CD4-positive, alpha-beta T cell treated with Interleukin-6 for 4 hours (primary cell): ENCODE measurements at places on chromosomes 4 and X.

- DNase-seq: peak; percentile 59
Observed at GRCh38 chrX:153400146-153401132, 711 bp downstream of the PNMA6E start.

- DNase-seq: no peak
Observed at GRCh38 chr4:152087335-152087734, 326.5 kb upstream of the GATB start.

DNA sequence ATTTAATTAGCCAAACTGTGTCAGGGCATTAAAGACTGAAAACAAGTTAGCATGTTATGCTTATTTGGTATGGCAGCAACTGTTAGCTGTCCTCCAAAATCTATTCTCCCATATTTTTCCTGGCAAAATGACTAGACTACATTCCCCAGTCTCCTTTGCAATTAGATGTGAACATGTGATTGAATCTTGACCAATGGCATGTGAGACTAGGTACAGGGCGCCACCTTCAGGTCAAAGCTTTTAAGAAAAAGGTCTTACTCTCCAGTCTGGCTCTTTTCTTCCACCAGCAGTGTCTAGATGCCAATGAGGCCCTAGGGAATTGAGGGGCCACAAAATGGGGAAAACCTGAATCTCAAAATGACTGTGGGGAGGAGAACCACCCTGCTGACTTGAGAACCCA lies 408.2 kb downstream of the SMARCA1 start:
- no peak for DNase-seq

GRCh38 chr4:144820011-144820727 lies 174.2 kb downstream of the HHIP start:
- DNase-seq: no peak

DNA sequence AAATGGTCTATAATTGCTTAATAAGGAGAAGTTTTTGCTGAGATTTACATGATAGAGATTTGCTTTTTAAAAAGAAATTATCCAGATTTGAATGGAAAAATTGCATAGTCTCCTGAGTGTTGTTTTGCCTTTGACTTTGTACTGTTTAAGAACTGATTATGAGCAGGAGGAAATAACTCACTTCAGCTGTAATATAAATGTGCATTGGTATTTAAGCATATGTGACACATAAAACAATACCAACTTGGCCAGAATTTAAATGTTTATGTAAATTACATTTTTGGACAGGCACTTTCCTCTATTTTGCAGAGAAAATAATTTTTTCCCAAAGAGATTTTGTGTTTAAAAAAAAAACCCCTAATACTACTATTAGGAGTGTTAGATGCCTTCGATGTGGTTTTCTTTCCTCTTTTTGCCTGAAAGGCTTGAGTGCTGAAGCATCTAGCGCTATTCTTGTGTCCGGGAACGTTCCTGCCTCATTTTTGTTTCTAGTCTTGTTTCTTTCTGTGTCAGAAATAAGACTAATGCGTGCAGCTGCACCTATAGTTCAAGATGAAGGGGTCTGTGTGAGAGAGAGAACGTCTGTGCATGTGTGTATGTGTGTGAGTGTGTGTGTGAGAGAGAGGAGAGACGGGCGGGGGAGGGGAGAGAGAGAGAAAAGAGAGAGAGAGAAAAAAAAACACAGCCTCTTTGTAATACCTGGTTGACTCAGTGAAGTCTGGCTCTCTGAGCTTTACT lies 60.8 kb downstream of the TBL1X start:
- DNase-seq: peak; percentile 31

- DNase-seq: no peak
Observed at GRCh38 chr4:77845400-77845799, 17.2 kb upstream of the MRPL1 start.

DNA sequence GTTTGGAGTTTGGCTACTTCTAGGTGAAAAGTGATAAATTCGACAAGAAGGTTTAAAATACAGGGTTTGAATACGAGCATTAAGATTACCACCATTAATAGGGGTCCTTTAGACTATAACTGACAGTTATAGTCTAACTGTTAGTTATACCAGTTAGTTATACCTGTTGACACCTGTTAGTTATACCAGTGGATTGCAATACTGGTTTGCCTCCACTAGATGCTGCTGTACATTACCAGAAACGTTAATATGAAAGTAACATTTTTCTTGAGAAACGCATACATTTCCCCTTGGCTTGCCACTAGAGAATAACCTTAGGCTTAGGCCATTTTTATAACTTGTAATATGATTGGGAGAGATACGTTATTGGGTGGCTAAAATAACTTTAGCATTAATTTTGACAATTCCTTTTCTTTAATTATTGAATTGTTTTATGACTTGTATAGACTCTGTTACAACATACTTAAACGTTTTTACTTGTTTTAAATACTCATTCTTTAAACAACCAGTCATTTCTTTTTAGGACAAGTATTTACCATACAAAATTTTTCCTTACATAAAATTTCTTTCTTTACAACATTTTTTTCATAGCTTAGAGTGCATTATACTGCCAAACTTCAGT lies 911.2 kb downstream of the FSTL5 start:
- DNase-seq: no peak

GRCh38 chr4:40349561-40350198 lies 14.5 kb downstream of the CHRNA9 start:
- DNase-seq: no peak

GRCh38 chrX:108216919-108217571 lies 125.5 kb downstream of the ATG4A start:
- no peak for DNase-seq

DNA sequence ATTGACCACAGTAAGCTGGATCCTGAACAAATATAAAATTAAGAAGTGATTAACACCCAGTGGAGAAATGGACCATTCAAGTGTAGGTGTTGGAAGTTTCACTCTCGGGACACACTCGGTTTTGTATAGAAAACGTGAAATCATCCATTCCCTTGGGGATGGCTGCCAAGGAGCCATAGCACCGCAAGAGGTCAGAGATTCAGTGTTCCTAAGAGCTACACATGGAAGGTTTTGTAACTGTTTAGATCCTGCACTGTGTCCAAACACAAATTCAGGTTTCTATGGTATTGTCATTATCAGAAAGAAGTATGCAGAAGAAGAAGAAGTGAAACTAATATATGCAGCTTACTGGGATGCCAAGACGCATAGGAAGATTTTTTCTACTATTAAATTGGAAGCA lies 281.0 kb downstream of the LDB2 start:
- no peak for DNase-seq

DNA sequence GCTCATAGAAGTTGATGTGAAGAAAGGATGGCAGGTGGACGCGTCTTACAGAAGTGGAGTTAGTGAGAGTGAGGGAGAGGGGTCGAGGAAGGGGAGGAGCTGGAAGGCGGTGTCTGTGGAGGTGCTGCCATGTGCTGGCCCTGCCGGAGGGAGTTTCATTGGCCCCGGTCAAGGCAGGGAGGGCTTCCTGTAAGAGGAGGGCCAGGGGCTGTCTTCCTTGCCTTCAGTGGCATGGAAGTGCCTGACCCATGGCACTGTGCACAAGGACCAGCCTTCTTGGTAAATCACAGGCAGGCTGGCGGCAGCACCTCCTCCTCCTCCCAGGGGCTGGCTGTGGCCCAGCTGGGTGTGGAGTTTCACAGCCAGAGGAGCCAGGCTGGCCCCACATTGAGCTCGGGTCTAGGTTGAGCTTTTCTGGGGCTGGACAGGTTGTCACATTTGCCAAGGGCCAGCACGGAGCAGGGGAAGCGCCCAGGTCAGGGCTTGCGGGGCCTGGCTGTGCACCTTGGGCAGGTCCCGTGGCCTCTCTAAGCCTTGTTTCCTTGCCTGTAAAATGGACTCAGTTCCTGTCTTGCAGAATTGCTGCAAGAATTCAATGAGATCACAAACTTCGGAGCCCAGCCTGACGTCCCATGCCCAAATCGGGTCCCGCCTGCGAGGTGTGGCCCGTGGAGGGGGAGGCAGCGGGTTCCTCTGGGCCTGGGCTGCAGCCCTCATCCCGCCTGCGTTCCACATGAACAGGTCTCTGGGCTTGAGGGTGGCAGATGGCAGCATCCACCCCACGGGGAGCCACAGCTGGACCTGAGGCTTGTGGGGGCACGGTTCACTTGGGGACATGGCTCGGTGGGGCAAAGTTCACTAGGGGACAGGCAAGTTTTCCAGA lies 7.0 kb downstream of the HTRA3 start:
- no peak for DNase-seq

GRCh38 chrX:13750204-13750603 lies 15.7 kb downstream of the OFD1 start:
- DNase-seq: peak; percentile 19

DNA sequence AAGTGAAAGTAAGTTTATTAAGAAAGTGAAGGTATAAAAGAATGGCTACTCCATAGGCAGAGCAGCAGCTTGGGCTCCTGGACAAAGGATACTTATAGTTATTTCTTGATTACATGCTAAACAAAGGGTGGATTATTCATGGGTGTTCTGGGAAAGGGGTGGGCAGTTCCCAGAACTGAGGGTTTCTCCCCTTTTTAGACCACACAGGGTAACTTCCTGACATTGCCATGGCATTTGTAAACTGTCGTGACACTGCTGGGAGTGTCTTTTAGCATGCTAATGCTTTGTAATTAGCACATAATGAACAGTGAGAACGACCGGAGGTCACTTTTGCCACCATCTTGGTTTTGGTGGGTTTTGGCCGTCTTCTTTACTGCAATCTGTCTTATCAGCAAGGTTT lies 557.6 kb downstream of the SPRY1 start:
- DNase-seq: no peak

DNA sequence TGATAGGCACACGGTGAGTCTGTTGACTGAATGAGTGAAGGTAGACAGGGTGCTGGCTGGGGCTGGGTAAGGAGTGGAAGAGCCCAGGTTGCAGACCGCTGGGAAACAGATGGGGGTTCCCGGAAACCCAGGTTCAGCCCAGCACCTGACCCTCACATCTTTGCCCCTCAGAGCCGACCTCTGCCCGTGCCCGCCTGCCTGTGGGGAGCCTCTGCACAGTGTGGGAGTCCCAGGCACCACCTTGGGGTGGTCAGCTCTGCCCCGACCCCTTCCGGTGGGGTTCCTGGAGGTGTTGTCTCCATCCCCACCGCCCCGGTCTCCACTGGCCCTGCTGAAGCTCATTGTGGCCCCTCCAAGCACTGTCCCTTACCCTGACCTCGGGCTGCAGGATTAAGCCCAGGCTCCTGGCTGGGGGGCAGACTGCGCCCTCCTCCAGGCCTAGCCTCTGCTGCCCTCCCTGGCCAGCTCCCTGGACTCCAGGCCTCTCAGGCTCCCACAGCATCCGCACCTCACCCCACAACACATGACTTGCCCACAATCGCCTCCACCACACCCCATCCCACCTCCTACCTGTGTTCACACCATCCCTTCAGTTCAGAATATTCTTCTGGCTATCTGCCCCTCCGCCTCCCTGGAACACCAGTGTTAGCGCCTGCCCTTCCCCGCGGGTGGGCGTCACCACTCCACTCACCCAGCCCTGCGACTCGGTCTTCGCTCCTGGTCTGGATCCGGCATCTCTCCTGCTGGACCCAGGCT lies 21.4 kb downstream of the HMX1 start:
- DNase-seq: no peak

GRCh38 chr4:53859305-53859704 lies 205.1 kb downstream of the CHIC2 start:
- no peak for DNase-seq

DNA sequence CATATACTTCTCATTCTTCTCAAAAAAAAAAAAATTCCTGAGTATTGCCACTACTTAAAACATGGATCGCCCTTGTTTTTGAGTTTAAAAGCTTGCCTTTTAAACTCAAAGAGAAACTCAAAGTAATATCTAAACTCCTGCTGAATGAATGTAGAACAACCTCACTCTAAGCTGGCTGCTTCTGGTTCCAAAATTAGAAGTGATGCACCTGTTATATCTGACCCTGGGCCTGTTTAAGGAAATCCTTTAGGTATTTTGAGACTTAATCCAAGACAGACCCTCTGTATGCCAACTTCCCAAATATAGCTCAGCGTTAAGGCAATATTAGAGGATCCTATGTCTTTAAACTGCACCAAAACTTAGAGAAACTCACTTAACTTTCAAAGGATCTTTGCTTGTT lies 1.8 kb upstream of the OTUD4 start:
- no peak for DNase-seq

- DNase-seq: no peak
Observed at GRCh38 chrX:118022753-118023152, 93.9 kb downstream of the KLHL13 start.

DNA sequence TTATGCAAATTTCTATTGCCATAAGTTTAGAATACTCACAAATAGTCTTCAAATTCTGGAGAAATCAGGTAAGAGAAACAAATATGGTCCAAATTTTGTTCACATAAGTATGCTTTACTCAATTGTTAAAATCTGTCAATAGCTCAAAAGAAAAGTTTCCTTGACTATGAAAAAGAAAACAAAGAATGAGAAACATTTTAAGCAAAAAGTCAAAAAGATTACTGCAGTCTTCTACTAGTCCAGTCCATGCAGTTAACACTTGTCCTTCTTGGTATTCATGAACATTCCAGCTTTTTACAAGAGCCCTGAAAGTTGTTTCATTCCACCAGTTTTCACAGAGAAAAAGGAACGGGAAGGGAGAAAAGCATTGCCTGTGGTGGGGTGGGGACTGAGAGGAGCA lies 54.7 kb upstream of the ZXDA start:
- no peak for DNase-seq

GRCh38 chr4:11894221-11894620 lies 465.5 kb upstream of the HS3ST1 start:
- DNase-seq: no peak

GRCh38 chr4:11535333-11535732 lies 106.6 kb upstream of the HS3ST1 start:
- no peak for DNase-seq

DNA sequence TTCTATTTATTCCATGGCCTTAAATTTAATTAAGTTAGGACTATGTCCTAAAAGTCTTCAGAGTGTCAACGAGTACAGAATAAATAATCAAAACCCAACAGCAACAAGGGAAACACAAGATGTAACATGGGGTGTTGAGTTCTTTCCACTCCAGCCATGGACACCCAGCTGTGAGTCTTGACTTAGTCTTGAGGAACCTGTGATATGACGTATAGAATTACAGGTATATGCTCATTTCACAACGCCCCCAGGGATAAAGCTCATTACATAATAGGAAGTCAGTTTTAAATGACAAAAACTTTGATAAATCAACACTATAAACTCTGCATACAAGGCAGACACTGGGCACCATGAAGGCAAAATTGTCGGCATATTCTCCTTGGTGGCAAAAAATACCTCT lies 200.0 kb upstream of the CASK start:
- DNase-seq: no peak

- DNase-seq: no peak
Observed at GRCh38 chrX:151155234-151155633, 21.1 kb upstream of the GPR50 start.

DNA sequence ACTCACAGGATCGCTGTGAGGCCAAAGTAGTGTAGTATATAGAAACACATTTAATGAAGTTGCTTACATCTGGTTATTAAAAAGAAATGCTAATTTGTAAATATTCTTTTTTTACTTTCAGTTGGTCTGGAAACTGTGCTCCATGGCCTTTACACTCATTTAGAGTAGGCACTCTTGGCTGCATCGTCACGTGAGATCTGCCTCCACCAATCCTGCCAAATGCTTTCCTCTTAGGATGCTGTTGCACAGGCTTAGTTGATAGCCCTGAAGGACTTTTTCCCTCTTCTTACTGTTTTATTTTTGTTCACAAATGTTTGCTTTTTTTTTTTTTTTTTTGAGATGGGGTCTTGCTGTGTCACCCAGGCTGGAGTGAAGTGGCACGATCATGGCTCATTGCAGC lies 6.3 kb downstream of the CPE start:
- DNase-seq: no peak

- no peak for DNase-seq
Observed at GRCh38 chr4:76233967-76234678, 17.4 kb upstream of the FAM47E start.

- no peak for DNase-seq
Observed at GRCh38 chr4:14176613-14177012, 549.1 kb upstream of the BOD1L1 start.
